ENCODE measurements at places on chromosomes 3 and 15. TPM values are rescaled to one million over a fixed set of nuclear protein-coding genes. Genes with fewer than 3 reads are reported as not detected.

DNA sequence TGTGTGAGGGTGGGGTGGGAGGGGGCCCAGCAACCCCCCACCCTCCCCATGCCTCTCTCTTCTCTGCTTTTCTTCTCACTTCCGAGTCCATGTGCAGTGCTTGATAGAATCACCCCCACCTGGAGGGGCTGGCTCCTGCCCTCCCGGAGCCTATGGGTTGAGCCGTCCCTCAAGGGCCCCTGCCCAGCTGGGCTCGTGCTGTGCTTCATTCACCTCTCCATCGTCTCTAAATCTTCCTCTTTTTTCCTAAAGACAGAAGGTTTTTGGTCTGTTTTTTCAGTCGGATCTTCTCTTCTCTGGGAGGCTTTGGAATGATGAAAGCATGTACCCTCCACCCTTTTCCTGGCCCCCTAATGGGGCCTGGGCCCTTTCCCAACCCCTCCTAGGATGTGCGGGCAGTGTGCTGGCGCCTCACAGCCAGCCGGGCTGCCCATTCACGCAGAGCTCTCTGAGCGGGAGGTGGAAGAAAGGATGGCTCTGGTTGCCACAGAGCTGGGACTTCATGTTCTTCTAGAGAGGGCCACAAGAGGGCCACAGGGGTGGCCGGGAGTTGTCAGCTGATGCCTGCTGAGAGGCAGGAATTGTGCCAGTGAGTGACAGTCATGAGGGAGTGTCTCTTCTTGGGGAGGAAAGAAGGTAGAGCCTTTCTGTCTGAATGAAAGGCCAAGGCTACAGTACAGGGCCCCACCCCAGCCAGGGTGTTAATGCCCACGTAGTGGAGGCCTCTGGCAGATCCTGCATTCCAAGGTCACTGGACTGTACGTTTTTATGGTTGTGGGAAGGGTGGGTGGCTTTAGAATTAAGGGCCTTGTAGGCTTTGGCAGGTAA, 8.1 kb downstream of the FAM131A start:
- no peaks in the 10 kb centered on the region for H3K27me3 ChIP-seq
- H3K4me1 ChIP-seq: no peaks in the 10 kb centered on the region
- no peak overlapping the region for H3K4me3 ChIP-seq
- H3K27ac ChIP-seq: no peak overlapping the region
- no peak for DNase-seq

Gene XCR1
- not detected for total RNA-seq

GRCh38 chr15:95170561-95171380, 939.4 kb downstream of the MCTP2 start:
- no peaks in the 10 kb centered on the region for H3K4me1 ChIP-seq
- H3K27me3 ChIP-seq: no peaks in the 10 kb centered on the region
- H3K36me3 ChIP-seq: no peaks in the 10 kb centered on the region
- no peak overlapping the region for H3K4me3 ChIP-seq
- H3K27ac ChIP-seq: no peak overlapping the region

Gene SLC28A1
- total RNA-seq: not detected

DNA sequence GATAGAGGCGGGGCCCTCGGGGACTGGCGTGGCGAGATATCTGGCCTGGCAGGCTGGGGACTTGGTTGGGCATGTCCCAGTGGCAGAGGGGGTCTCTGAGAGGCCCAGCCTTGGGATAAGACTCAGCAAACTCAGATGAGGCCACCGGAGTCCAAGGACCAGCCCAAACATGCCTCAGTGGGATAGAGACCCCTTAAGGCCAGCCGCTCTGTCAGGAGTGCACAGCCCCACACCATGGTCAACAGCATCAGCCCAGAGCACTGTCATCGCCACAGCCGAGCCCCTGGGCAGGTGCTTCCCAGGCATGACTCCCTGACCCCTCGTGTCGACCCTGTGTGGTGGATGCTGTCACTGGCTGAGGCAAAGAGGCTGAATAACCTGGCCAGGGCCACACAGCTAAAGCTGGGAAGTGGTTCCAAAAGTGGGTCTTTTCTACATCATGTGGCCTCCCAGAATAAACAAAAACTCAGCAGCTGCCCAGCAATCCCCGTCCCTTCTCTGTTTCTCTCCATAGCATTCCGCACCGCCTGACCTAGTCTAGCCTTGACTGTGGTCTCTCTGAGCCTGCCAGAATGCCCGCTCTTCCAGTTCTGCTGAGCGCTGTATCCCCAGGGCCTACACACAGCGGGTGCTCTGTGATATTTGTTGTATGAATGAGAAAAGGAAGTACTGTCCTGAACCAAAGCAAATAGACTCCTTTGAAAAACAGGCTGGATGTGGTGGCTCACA, 15.1 kb downstream of the CTSH start:
- H3K36me3 ChIP-seq: peaks cover 88% of the 10 kb centered on the region
- H3K4me1 ChIP-seq: no peaks in the 10 kb centered on the region
- no peaks in the 10 kb centered on the region for H3K27me3 ChIP-seq
- no peak for DNase-seq
- H3K4me3 ChIP-seq: no peak overlapping the region
- H3K27ac ChIP-seq: no peak overlapping the region

Data from B cell (primary cell).